HT-29 (cell line): ENCODE measurements at places on chromosomes 4 and X. TPM values are rescaled to one million over a fixed set of nuclear protein-coding genes. Genes with fewer than 3 reads are reported as not detected.

The CTAG2 gene
- total RNA-seq, result not detected in 2 replicates

The NPY1R gene
- total RNA-seq, result 0.13 TPM in 1 of 2 replicates, not detected in the other

The RASSF6 gene
- total RNA-seq, result 2.3 and 3.9 TPM in 2 replicates

The FAM9C gene
- total RNA-seq, result not detected in 2 replicates

The ODAPH gene
- total RNA-seq, result not detected in 2 replicates

The PAK3 gene
- not detected in 2 replicates for total RNA-seq

The UGT2B10 gene
- 0.25 TPM in 1 of 2 replicates, not detected in the other for total RNA-seq

The AREG gene
- total RNA-seq, result 156 and 173 TPM in 2 replicates

The SH2D1A gene
- total RNA-seq, result not detected in 2 replicates

The CT45A10 gene
- total RNA-seq, result not detected in 2 replicates

The EPHA5 gene
- not detected in 2 replicates for total RNA-seq

The SPOCK3 gene
- not detected in 2 replicates for total RNA-seq

The XK gene
- 4.0 and 4.9 TPM in 2 replicates for total RNA-seq

The SASH3 gene
- not detected in 2 replicates for total RNA-seq

The PHOX2B gene
- total RNA-seq, result not detected in 2 replicates

The CD40LG gene
- not detected in 2 replicates for total RNA-seq

The PFKFB1 gene
- not detected in 2 replicates for total RNA-seq

The UGT2A2 gene
- not detected in 2 replicates for total RNA-seq

The AFF2 gene
- total RNA-seq, result not detected in 2 replicates

The ARHGEF6 gene
- total RNA-seq, result not detected in 2 replicates

The ZFYVE28 gene
- 0.26 and 2.0 TPM in 2 replicates for total RNA-seq

The SATL1 gene
- total RNA-seq, result not detected in 2 replicates

The ADGRG2 gene
- not detected in 2 replicates for total RNA-seq
